Endothelial cell (in vitro differentiated cells): ENCODE measurements at places on chromosomes 3 and 15.

GRCh38 chr3:47849699-47850563, 47.0 kb downstream of the DHX30 start:
- H3K36me3 ChIP-seq, result peaks cover 30% of the 10 kb centered on the region
- H3K27me3 ChIP-seq, result peaks cover 16% of the 10 kb centered on the region
- H3K27ac ChIP-seq, result peak overlapping the region; percentile 48
- DNase-seq, result no peak
- H3K4me1 ChIP-seq, result no peaks in the 10 kb centered on the region

- peaks cover 52% of the 10 kb centered on the region for H3K4me1 ChIP-seq
- H3K36me3 ChIP-seq, result peaks cover 56% of the 10 kb centered on the region
- peak; percentile 63 for DNase-seq
- peak overlapping the region; percentile 85 for H3K27ac ChIP-seq
Observed at GRCh38 chr3:11600501-11601282, 43.0 kb downstream of the VGLL4 start.

DNA sequence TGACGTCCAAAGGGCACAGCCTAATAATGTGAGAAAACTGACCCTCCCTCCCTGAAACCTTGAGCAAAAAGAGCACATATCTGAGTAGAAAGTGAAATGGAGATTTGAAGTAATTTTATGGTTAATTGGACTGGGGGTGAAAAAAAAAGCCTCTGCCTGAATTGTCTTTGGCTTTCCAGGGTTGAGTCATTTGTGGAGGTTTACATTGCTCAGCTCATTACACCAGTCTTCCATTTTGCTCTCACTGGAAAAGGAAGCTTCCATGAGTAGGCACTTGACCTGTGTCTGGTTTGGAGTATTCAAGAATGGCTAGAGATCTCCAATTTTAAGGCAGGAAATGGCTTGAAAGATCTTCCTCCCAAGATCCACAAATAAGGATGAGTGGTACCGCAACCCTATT, 273.9 kb downstream of the PDCD6IP start:
- H3K27me3 ChIP-seq, result no peaks in the 10 kb centered on the region
- H3K4me1 ChIP-seq, result peaks cover 28% of the 10 kb centered on the region
- H3K4me3 ChIP-seq, result no peak overlapping the region
- H3K27ac ChIP-seq, result no peak overlapping the region
- no peaks in the 10 kb centered on the region for H3K36me3 ChIP-seq
- no peak for DNase-seq

- H3K36me3 ChIP-seq, result no peaks in the 10 kb centered on the region
- no peak overlapping the region for H3K27ac ChIP-seq
- H3K4me3 ChIP-seq, result no peak overlapping the region
- peaks cover 1% of the 10 kb centered on the region for H3K27me3 ChIP-seq
- DNase-seq, result no peak
Observed at GRCh38 chr3:131109156-131109555, 82.5 kb downstream of the NEK11 start.

DNA sequence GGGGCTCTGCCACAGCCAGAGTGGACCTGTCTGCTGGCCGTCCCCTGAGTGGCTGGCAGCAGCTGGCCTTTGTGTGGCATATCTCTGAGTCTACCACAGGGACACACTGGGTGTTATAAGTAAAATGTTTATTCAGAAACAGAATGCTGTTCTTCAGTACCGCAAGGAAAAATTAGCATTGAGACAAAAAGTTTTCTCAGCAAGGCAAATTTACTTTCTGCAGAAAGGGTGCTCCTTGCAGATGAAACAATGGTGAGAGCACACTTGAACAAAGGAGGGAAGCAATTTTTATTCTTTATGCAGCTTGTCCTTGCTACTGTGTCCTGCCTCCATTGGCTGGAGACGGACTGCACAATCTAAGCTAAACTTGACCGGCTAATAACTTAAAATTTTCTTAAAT, 4.0 kb downstream of the TMEM89 start:
- H3K4me1 ChIP-seq, result no peaks in the 10 kb centered on the region
- H3K27ac ChIP-seq, result no peak overlapping the region
- peaks cover 14% of the 10 kb centered on the region for H3K36me3 ChIP-seq
- no peak for DNase-seq
- peak overlapping the region; percentile 25 for H3K4me3 ChIP-seq

DNA sequence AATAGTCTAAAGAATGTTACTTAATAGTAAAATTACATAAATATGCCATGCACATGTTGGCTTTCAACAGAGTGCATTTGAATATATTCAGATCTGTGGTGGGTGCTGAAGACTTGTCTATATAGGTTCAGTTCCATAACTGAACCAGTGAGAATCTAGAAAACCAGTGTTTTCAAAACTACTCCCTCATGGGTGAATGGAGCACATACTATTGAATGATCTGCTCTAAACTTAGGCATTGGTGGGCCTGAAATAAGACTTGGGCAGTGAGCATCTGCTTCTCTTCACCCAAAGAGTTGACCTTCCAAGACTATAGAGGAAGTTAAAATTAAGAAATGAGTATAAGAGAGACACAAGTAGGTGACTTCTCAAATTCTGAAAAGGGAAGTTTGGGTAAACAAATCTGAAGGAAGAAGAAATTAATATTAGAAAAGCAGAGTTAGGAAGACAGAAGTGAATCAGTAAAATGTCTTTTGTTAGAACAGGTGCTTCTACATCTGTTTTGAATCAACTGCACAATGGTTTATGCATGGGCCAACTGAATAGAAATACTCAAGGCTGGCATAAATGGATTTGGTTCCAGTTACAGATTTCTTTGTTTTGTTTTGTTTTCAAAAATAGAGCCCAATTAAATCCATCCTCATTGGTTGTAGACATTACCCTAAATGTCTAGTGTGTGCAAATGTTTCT, 19.3 kb downstream of the ALCAM start:
- no peaks in the 10 kb centered on the region for H3K4me1 ChIP-seq
- H3K27me3 ChIP-seq, result no peaks in the 10 kb centered on the region
- H3K4me3 ChIP-seq, result no peak overlapping the region
- no peak for DNase-seq
- peaks cover 6% of the 10 kb centered on the region for H3K36me3 ChIP-seq

DNA sequence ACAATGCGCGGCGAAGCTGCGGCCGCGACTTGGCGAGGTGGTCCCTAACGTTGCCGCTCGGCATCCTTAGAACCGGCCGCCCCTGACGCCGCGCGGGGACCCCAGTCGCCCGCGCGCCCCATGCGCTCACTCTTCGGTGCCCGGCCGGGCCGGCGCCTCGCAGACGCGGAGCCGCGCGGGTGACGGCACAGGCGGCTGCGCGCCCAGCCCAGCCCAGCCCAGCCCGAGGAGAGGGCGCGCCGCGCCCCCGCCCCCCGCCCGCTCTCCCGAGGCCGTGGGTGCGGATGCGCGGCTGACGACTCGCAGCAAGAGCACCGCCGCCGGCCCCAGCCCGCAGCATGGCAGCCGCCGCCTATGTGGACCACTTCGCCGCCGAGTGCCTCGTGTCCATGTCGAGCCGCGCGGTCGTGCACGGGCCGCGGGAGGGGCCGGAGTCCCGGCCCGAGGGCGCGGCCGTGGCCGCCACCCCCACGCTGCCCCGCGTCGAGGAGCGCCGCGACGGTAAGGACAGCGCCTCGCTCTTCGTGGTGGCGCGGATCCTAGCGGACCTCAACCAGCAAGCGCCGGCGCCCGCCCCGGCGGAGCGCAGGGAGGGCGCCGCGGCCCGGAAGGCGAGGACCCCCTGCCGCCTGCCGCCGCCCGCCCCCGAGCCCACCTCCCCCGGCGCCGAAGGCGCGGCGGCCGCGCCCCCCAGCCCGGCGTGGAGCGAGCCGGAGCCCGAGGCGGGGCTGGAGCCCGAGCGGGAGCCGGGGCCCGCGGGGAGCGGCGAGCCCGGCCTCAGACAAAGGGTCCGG, 437 bp downstream of the KLF13 start:
- no peak overlapping the region for H3K27ac ChIP-seq
- DNase-seq, result no peak
- H3K36me3 ChIP-seq, result no peaks in the 10 kb centered on the region
- peak overlapping the region; percentile 87 for H3K4me3 ChIP-seq

DNA sequence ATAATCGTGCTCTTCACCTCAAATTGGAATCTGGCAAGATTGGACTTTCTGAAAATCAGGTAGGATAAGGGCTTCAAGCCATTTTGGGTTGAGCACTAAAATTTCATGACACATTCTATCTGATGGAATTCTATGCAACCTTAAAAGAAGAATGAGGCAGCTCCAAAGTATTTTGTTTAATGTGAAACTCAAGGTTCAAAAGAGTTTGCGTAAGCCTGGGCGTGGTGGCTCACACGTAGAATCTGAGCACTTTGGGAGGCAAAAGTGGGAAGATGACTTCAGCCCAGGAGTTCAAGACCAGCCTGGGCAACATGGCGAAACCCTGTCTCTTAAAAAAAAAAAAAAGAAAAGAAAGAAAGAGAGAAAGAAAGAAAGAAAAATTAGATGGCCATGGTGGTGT, 3.6 kb upstream of the PLA1A start:
- no peak overlapping the region for H3K4me3 ChIP-seq
- no peak overlapping the region for H3K27ac ChIP-seq
- H3K4me1 ChIP-seq, result peaks cover 25% of the 10 kb centered on the region
- H3K36me3 ChIP-seq, result peaks cover 8% of the 10 kb centered on the region
- H3K27me3 ChIP-seq, result no peaks in the 10 kb centered on the region
- no peak for DNase-seq

- no peak for DNase-seq
- peaks cover 1% of the 10 kb centered on the region for H3K27me3 ChIP-seq
- no peaks in the 10 kb centered on the region for H3K4me1 ChIP-seq
- no peaks in the 10 kb centered on the region for H3K36me3 ChIP-seq
- H3K27ac ChIP-seq, result no peak overlapping the region
Observed at GRCh38 chr3:33904730-33905129, 106.3 kb downstream of the PDCD6IP start.

- no peaks in the 10 kb centered on the region for H3K4me1 ChIP-seq
- H3K27me3 ChIP-seq, result peaks cover 4% of the 10 kb centered on the region
- DNase-seq, result no peak
- no peak overlapping the region for H3K4me3 ChIP-seq
- no peak overlapping the region for H3K27ac ChIP-seq
- H3K36me3 ChIP-seq, result peaks cover 7% of the 10 kb centered on the region
Observed at GRCh38 chr3:3288255-3288654, 108.8 kb upstream of the CRBN start.

- peaks cover 7% of the 10 kb centered on the region for H3K4me1 ChIP-seq
- no peak overlapping the region for H3K27ac ChIP-seq
- H3K27me3 ChIP-seq, result peaks cover 2% of the 10 kb centered on the region
- DNase-seq, result no peak
- H3K36me3 ChIP-seq, result peaks cover 50% of the 10 kb centered on the region
Observed at GRCh38 chr3:50068134-50068533, 20.6 kb upstream of the RBM5 start.

- no peak overlapping the region for H3K27ac ChIP-seq
- H3K4me3 ChIP-seq, result no peak overlapping the region
Observed at GRCh38 chr3:196920733-196921132, 21.6 kb downstream of the NCBP2 start.

DNA sequence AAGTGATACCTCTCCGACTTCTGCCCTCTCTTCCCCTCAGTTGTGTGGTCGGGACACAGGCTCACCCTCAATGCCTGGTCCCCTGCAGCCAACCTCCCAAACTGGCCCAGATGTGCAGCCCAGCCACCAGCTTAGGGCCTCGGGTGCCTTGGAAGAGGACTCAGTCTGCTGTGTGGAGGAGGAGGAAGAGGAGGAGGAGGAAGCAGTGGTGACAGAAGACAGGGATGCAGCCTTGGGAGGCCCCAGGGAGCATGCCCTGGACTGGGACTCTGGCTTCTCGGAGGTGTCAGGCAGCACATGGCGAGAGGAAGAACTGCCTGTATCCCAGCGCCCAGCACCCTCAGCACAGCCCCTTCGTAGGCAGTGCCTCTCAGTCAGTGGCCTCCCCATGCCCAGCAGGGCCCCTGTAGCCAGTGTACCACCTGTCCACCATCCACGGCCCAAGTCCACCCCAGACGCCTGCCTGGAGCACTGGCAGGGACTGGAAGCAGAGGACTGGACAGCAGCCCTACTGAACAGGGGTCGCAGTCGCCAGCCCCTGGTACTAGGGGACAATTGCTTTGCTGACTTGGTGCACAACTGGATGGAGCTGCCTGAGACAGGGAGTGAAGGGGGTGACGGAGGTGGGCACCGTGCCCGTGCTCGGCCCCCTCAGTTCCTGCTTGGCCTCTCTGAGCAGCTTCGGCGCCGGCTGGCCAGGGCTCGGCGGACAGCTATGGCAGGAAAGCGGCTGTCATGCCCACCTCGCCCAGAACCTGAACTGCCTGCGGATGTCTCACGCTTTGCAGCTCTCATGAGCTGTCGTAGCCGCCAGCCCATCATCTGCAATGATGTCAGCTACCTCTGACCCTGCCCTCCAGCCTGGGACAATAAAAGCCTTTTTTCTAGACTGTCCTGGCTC, 1.3 kb downstream of the INKA1 start:
- peaks cover 11% of the 10 kb centered on the region for H3K36me3 ChIP-seq
- no peak for DNase-seq
- H3K4me1 ChIP-seq, result peaks cover 54% of the 10 kb centered on the region
- H3K4me3 ChIP-seq, result peak overlapping the region; percentile 90
- H3K27ac ChIP-seq, result peak overlapping the region; percentile 90

GRCh38 chr3:89246326-89246725, 138.9 kb downstream of the EPHA3 start:
- H3K4me3 ChIP-seq, result no peak overlapping the region
- no peaks in the 10 kb centered on the region for H3K4me1 ChIP-seq
- DNase-seq, result peak; percentile 15
- H3K36me3 ChIP-seq, result no peaks in the 10 kb centered on the region
- no peak overlapping the region for H3K27ac ChIP-seq

- H3K4me1 ChIP-seq, result peaks cover 15% of the 10 kb centered on the region
- no peak overlapping the region for H3K4me3 ChIP-seq
- peaks cover 29% of the 10 kb centered on the region for H3K36me3 ChIP-seq
- no peak overlapping the region for H3K27ac ChIP-seq
Observed at GRCh38 chr3:58409663-58410062, 24.0 kb downstream of the PDHB start.

GRCh38 chr15:78650022-78650421, 9.0 kb upstream of the CHRNB4 start:
- no peak overlapping the region for H3K4me3 ChIP-seq
- no peaks in the 10 kb centered on the region for H3K27me3 ChIP-seq
- no peak for DNase-seq
- no peaks in the 10 kb centered on the region for H3K4me1 ChIP-seq
- H3K27ac ChIP-seq, result no peak overlapping the region
- no peaks in the 10 kb centered on the region for H3K36me3 ChIP-seq

GRCh38 chr3:73604451-73604850, 20.3 kb downstream of the PDZRN3 start:
- H3K4me1 ChIP-seq, result no peaks in the 10 kb centered on the region
- DNase-seq, result no peak
- no peak overlapping the region for H3K27ac ChIP-seq
- no peaks in the 10 kb centered on the region for H3K36me3 ChIP-seq
- no peaks in the 10 kb centered on the region for H3K27me3 ChIP-seq

GRCh38 chr15:78617076-78617475, 3.7 kb downstream of the CHRNA3 start:
- no peak for DNase-seq
- no peak overlapping the region for H3K27ac ChIP-seq
- H3K4me1 ChIP-seq, result peaks cover 8% of the 10 kb centered on the region
- no peak overlapping the region for H3K4me3 ChIP-seq
- H3K27me3 ChIP-seq, result peaks cover 8% of the 10 kb centered on the region
